ENCODE measurements at places on chromosomes 6 and 20.

DNA sequence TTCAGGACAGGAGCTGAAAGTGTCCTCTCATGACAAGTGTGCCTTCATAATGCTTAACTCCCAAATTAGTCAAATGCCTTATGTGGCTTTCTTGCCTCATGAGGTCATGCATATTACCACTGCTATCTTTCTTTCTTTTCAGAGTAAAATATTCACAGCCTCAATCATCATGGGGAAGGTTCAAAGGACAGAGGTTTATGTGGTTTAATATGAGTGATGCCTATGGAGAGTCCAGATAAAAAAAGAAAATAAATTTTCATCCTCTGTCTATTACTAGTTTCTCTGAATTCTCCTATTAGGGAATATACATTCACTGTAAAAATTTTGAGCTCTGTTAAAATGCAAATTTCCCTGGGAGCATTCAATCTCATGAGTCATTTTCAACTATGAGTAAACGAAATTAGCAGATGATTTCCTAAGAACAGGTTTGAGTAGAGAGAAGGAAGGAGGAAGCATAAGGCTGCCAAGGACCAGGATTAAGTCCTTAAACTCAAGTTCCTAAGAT, 396.9 kb upstream of the ADGRB3 start:
- DNase-seq, result no peak

DNA sequence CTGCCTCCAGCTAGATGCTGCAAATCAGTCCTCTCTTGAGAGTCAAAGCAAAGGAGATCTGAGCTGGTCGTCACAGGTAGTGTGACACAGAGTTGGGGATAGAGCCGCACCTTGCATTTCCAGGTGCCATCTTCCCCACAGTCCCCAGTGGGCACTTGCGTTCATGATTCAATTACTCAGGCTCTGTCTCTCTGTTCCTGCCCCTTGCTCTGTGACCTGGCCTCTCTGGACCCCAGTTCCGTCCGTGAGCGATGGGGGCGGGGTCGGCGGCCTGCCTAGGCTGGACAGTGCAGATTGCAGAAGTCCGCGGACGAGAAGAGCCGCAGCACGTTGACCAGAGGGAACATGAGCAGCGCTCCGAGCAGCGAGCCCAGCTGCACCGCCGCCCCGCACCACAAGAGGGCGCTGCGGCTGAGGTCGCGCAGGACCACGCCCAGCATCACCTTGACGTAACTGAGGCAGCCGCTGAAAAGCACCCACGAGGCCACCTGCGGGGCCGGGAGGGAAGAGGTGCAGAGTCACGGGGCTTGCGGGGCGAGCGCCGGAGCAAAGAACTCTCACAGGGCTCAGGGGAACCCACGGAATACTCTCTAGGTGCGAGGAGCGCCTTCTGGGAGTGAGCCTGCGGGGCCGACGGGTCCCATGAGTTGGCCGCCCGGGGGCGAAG, 7.4 kb downstream of the SLC52A3 start:
- no peak for DNase-seq

GRCh38 chr20:48828734-48829460, 1.1 kb upstream of the PREX1 start:
- DNase-seq, result no peak

DNA sequence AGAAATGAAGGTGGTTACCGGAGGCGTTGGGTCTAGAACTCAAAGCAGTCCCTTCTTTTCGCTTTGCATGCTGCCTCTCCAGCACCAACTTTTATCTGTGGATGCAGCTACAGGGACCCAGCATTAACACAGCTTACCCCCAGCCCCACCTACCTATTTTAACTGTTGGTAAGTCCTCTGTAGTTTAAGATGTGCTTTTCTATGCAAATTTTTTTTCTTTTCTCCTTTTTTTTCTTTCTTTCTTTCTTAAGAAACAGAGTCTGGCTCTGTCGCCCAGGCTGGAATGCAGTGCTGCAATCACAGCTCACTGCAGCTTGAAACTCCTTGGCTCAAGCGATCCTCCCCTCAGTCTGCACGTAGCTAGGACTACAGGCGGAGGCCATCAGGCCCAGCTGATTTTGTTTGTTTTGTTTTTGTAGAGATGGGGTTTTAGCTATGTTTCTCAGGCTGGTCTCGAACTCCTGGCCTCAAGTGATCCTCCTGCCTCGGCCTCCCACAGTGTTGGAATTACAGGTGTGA, 6.5 kb upstream of the USP45 start:
- DNase-seq, result no peak

Data from CD4-positive, alpha-beta T cell (primary cell).